ENCODE measurements at places on chromosomes 1 and 21.
A peak's percentile ranks its signal among the peaks of the same experiment; 100 is the strongest.

DNA sequence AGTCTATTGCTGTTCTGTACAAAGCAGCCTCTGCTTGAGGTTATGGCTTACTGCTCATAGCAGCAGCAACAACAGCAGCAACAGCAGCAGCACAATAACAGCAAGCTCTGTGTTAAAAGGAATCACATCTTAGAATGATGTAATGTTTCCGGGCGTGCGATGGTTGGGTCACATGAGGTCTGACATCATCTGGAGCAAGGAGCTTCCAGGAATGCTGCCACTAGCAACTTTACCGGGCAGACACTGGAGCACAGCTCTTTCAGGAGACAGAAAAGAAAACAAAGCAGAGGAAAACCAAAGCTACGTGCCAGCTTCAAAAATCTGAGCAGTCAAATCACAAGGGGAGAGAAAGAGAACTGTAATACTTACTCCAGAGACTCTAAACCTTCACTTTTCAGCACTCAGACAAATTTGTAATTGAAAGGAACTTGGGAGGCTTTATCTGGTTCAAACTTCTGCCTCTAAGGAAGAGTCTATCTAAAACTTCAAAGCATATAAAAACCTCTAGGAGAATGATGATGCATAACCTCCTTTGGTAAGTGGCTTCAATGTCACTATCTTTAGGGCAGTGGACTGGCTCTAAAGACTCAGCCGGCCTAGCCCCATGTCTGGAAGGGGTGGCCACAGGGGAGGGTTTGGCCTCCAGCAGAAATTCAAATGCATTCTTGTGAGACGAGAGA, 28.3 kb upstream of the RAB3GAP2 start:
- DNase-seq = peak; percentile 64

DNA sequence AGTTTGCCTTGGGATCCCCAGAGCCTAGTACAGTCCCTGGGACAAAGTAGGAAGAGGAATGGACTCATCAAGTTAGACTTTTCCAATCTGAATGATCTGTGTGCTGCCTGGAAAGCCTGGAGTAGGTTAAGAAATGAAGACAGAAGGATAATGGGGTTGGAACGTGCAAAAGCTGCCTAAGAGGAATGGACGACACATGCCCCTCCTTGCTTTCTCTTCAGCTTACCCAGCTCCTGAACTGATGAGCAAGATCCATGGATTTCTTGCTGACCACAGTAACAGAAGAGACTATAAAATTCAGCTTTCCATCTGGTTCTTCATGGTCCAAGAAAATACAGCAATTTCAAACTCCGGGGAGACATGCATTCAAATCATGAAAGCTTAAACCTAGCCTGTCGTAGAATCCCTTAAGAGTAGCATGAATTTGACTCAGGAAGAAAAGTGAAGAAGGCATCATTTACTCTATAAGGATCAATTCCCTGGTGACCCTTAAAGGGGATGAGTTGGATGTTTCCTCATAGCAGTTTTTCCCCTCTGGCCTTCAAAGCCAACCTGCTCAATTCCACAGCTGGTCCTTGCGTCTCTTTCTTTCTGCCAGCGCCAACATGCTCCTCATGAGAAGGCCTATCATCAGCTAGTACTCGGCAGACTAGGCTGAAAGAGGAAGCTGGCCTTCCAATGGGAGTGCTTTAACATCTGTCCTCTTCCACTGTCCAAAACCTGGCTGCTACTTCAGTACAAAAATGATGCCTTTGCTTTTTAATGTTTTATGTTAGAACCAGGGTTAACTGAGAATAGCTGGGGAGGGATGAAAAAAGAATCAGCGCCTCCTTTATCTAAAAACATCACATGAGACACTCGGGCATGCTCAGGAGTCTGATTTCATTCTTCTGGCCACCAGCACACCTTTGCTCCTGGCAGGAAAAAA, 5.7 kb upstream of the PEF1 start:
- no peak for DNase-seq

DNA sequence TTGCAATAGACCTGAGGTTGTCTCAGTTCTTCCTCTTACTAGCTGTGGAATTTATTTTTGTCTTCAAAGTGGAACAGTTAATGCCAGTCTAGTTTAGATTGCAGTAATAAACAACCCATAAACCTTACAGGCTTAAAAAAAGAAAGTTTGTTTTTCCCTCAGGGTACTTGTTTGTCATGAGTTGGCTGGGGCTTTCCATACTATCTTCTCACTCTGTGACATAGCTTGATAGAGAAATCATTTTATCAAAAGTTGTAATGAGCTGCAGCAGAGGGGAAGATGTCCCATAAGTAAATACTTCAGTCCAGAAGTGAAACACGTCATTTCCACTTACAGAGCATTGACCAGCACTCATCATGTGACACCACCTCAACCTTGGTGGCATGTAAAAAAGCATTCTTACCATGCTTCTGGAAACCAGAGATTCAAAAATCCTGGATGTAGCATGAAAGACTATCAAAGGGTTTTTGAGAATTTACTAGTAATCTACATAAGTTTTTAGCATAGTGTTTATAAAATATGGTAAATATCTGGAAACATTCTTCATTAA, 62.8 kb upstream of the COL11A1 start:
- DNase-seq = no peak

DNA sequence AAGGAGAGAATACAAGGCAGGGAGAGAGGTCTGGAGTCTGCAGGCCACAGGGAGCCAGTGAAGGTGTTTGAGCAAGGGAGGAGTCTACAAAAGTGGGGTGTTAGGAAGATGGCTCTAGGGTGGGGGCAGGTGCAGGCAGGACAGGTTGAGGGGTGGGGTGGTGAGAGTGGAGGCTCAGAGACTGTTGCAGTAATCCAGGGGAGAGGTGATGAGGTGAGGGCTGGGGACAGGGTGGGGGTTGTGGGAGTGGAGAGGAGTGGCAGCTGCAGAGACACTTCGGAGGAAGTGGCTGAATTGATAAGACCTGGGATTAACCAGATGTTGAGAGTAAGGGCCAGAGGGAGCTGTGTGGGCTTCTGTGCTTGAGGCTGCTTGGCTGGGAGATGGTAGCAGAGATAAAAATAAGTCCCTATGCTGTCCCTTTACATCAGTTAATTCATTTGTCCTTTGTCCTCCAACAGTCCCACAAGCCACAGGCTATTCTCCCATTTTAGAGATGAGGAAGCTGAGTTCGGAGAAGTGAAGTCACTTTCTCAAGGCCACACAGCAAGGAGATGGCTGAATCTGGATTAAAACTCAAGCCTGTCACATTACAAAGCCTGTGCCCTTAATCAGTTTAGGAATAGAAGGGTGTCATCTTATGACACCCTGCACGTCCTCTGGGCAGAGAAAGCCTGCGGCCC, 54.8 kb upstream of the SYNC start:
- no peak for DNase-seq

DNA sequence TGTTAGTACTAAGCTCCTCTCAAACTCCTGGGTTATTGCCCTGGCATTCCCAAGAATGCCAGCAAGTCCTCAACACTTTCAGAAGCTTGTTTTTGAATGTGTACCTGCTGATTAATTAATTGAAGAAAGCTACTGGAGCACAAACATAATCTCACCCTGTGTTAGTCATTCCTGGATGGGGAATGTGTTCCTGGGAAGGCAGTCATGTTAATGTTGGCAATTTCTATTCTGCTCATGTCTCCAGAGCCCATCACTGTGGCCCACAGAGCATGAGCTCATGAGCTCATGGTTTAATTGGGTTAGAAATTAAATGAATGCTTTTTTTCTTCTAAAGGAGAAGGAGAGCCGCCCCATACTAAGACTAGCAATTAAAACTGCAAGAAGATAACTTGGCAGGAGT, 31.9 kb upstream of the KCNA3 start:
- DNase-seq = no peak

- DNase-seq = no peak
Measured at GRCh38 chr1:78492386-78492950, 1.7 kb downstream of the PTGFR start.

- DNase-seq = peak; percentile 13
Measured at GRCh38 chr1:54053745-54054437, 483 bp downstream of the TCEANC2 start.

DNA sequence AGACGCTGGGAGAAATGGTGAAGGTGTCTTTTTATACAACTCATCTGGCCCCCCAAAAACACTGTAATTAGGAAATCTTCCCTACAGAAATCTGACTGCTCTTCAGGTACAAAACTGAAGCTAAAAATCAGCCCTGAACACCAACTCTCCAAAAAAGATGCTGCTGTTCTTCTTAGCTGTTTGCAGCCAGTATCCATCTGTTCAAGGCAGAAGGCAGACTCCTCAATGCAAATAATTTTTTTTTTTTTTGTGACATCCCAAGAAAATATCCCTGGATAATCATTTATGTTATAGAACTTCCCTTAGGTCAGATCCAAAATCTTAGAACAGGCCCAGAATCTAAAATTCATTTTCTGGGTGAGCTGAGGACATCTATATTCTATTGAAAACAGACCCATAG, 36.5 kb downstream of the TRIT1 start:
- DNase-seq = no peak

DNA sequence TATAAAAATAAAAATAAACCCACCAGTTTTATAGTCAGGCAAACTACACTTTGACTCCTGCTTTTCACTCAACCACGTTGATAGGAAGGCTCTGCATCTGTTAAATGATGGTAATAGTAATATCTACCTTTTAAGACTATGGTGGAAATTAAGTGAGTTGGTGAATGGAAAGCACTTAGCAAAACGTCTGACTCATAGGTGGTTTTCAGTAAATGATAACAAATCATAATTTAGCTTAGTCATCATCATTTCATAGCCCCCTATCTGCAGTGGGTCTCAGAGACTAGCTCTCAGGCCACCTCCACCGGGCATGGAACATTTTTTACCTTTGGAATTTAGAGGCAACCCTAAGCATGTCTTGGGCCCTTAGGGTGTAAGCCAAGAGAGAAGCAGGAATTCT, 160.0 kb downstream of the PDE4B start:
- DNase-seq = no peak

Measured in NT2/D1 (cell line).